Mesothelial cell of epicardium (in vitro differentiated cells): ENCODE measurements at places on chromosomes 3 and 15. TPM values are rescaled to one million over a fixed set of nuclear protein-coding genes. Genes with fewer than 3 reads are reported as not detected.

DNA sequence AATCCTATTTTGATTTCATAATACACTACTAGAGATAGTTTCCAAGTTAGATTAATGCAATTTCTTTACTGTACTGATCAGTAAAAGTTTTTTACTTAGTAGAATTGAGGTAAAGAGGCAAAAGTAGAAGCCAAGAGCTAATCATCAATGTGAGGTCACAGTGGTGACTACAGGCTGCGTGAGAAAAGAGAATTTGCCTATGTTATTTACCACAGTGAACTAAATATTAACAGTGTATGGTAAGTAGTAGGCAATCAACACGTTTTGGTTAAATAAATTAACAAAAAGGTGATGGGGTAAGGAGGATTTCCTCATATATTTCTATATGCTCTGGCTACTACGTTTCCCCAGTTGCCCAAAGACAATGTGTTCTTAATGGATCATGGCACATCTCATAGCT is 202.2 kb upstream of the CMC1 start:
- DNase-seq, result no peak

- DNase-seq, result no peak
Measured at GRCh38 chr3:49721596-49721895, 2.1 kb upstream of the AMIGO3 start.

- DNase-seq, result no peak
Measured at GRCh38 chr3:114608293-114608692, 314.5 kb downstream of the TIGIT start.

TTC21A gene
- total RNA-seq, result 10.2 to 12.7 TPM (median 12.3 TPM) in 3 replicates

FILIP1L gene
- total RNA-seq, result 15.6 to 19.8 TPM (median 15.7 TPM) in 3 replicates

DNA sequence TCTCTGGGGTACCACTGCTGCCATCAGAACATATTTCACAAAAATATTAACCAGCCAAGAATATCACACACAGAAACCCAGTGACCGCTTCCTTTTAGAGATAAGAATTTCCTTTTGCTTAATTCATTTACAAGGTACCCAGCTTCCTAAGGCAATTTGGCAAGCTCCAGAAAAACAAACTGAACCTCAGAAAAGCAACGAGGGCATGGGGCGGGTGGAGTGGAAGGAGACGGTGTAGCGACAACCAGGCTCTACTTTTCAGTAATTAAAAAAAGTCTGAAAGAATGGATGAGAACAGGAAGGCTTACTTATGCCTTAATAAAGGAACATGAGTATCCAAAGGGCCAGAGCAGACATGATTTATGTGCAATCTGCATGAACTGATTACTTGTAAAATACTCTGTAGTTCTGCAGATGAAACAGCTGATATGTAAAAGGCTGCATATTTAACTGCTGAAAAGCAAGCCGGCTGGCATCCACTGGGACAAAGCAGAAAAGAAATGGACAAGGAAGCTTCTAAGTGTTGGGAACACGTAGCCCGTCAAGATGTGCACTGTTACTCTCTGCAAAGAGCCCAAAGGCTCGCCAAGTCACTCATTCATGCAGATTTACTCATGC is 18.6 kb downstream of the RFTN1 start:
- DNase-seq, result no peak

GRCh38 chr3:170732660-170733245 is 137.2 kb downstream of the RPL22L1 start:
- no peak for DNase-seq

GRCh38 chr3:118755253-118755801 is 279.3 kb downstream of the IGSF11 start:
- DNase-seq, result no peak

- DNase-seq, result no peak
Measured at GRCh38 chr3:195836476-195837135, 24.9 kb upstream of the MUC4 start.
